NT2/D1 (cell line): ENCODE measurements at places on chromosomes 5 and 9.
A peak's percentile ranks its signal among the peaks of the same experiment; 100 is the strongest.

- no peak for DNase-seq
Observed at GRCh38 chr5:175554296-175554695, 75.9 kb downstream of the SFXN1 start.

- no peak for DNase-seq
Observed at GRCh38 chr5:108339220-108339619, 42.7 kb downstream of the FBXL17 start.

DNA sequence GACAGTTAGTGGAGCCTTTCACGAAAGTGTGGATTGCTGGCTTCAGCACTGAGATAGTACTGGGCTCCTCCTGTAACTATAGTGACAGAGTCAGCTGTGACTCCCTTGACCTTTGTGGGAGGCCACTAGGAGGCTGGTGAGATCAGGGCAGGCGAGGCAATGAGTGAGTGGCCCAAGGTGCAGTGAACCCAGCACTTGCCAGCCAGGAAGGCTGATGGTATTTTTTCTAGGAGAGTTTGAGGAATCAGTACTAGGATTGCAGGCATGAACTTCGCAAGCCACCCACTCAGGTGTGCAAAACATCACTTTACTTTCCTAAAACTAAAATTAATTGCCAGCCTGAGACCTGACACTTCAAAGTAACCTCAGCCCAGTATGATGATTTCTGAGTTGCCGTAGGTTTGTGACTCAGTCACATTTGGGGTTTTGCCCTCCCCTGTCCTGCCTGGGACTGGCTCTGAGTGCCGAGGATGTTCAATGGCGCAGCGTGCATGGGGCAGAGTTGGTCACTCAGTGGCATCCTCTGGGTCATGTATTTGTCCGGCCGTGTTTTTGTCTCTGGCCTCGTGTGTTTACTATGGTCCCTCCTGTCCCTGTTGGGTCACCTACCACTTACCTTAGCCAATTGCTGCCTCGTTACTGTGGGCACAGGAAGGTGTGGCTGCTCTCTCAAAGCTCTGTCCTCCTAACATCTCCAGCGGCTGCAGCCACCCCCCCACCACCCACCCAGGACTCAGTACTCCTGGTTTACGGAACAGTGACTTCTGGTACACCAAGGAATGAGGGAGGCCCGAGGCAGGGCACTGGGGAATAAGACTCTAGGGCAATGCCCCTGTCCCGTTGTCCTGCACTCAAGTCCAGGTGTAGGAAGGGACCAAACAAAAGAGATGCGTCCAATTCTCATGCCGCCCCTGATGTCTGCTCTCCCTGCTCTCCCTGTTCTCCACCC, 67.2 kb downstream of the IL31RA start:
- no peak for DNase-seq

DNA sequence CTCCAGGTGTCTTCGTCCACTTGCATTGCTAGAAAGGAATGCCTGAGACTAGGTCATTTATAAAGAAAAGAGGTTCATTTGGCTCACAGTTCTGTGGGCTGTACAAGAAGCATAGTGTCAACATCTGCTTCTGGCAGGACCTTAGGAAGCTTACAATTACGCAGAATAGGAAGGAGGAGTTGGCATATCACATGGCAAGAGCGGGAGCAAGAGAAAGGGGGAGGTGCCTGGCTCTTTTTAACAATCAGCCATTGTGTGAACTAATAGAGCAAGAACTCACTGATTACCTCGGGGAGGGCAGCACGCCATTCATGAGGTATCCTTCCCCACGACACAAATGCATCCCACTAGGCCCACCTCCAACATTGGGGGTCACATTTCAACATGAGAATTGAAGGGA, 134.4 kb upstream of the EFNA5 start:
- DNase-seq: no peak

- DNase-seq: no peak
Observed at GRCh38 chr5:110896901-110897300, 158.1 kb downstream of the SLC25A46 start.

GRCh38 chr9:13555989-13556500, 276.6 kb upstream of the MPDZ start:
- DNase-seq: no peak

- DNase-seq: no peak
Observed at GRCh38 chr9:14403081-14403480, 89.1 kb upstream of the NFIB start.

- DNase-seq: no peak
Observed at GRCh38 chr9:113645978-113646253, 182.4 kb downstream of the RGS3 start.

- DNase-seq: no peak
Observed at GRCh38 chr5:150137997-150138396, 17.6 kb downstream of the PDGFRB start.

GRCh38 chr5:43637416-43637815, 34.4 kb downstream of the NNT start:
- no peak for DNase-seq

GRCh38 chr5:141050622-141051520, at the start of gene PCDHB1:
Gene PCDHB1, plus strand, starts transcription at chr5:141051374. Its CDS starts 97 bp downstream, at chr5:141051471.
- peak; percentile 15 for DNase-seq

DNA sequence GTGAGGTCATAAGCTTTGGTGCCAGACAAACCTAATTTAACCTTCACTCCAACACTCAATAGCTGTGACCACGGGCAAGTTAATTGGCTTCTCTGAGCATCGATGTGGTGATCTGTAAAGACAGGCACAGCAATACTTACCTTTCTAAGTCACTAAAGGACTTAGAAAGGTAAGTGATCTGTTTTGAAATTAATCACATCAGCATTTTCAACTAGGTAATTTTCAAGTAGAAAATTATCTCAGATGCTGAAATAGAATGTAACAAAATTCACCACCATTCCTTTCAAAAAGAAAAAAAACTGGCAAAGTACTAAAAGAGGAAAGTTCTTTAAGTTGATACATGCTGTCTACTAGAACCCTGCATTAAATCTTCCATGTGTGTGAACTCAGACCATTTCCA, 354.5 kb downstream of the ICE1 start:
- DNase-seq: no peak

DNA sequence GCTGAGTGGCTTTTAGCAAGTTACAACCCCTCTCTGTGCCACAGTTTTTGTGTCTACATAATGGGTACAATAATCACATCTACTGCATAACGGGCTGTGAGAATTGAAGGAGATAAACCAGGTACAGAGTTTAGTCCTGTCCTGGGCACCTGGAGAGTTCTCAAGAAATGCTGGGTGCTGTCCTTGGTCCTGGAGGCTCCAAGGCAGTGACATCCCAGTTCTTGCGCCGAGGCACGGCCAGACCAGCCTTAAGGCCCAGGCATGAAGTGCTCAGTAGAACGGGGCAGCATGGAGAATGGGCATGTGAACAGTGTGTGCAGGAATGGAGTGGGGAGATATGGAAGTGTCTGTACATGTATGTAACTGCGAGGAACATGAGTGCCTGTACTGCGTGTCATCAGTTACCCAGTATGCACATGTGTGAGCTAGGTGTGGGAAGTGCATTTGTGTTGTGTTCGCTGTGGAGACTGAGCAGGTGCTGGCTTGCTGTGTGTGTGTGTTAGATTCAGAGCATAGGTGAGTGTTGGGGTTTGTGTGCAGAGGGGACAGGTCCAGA, 6.3 kb upstream of the UNC5A start:
- peak; percentile 40 for DNase-seq

GRCh38 chr9:111644195-111644772, 13.2 kb downstream of the DNAJC25 start:
- DNase-seq: no peak

GRCh38 chr5:88251048-88251711, 17.5 kb downstream of the TMEM161B start:
- no peak for DNase-seq

- no peak for DNase-seq
Observed at GRCh38 chr5:172486451-172486850, 32.1 kb upstream of the SH3PXD2B start.

DNA sequence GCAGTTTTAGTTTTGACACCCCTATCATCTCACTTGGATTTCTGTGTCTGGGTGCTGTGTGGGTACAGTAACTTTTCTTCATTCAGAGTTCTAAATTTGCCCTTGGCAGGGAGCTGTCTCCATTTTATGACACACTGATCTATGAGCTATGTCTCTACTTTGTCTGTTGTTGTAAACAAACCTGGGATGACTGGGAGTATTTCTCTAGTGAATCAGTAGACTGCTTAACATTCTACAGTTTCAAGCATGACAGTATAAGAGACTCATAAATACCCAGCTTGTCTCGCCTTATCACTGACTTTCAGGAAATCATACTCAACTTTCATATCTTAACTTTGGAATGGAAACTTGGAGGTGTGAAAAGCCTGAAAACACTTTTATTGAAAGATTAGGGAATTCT, 212.1 kb upstream of the NUDT12 start:
- DNase-seq: no peak

DNA sequence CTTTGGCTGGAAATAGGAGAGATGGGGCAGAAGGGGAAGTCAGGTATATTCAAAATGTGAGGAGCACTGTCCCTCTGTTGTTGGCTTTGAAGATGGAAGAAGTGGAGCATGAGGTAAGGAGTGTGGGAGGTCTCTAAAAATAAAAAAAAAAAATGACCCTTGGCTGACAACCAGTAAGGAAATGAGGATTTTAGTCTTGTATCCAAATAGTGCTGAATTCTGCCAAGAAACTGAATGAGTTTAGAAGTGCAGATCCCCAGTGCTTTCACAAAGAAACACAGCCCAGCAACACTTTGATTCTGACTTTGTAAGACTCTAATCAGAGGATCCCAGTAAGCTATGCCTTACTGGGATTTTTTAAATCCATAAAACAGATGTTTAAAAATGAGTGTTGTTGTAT, 367.9 kb downstream of the CYLC2 start:
- DNase-seq: no peak

GRCh38 chr9:27535701-27536118, 6.1 kb upstream of the MOB3B start:
- peak; percentile 22 for DNase-seq

DNA sequence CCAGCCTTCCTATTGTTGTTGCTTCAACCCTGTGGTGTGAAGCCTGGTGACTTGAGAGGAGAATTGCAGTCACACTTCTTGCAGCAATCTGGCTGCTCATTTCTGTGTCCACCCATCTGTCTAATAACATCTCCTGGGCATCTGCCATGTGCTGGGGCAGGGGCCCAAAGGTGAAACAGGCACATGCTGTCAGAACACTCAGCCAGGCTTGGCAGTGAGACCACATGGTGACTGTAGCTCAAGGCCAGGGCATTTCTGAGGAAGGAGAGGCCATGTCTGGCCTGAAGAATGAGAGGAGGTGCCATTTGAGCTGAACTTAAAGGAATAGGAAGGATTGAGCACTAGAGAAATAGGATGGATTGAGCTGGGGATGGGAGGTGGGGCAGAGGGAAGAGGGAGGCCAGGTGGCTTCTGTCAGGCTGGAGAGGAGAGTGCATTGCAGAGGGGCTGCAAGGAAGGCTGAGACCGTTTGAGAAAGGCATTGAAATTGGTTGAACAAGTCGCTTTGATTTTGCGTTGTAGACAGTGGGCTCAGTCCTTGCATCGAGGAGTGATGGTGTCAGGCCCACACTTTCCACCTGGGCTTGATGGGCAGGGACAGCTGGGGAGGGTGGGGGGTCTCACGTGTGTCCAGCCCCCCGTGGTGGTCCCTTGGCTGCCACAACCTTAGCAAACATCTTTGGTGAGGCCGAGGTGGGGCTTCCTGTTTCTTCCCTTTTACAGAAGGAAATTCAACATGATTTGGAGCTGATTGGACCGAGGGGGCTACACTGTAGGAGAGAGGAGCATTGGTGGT, 222.4 kb downstream of the CACNA1B start:
- DNase-seq: no peak

GRCh38 chr5:27437594-27438200, 399.3 kb upstream of the CDH9 start:
- no peak for DNase-seq

DNA sequence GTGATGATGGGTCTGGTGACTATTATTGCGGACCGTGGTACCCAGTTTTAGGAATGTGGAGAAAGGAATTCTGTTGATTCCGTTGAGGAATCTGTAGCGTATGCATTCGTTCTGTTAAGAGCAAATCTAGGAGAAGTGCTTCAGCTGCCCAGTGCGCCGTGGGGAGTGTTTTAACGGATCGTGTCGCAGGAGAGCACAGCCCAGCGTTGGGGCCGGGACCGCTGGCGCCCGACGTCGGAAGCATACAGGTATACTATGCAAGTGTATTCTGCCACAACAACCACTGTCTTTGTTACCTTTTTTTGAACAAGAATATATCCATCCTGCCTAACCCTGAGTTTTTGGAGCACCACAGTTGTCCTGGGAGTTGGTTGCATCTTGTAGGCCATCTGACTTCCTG, 42.7 kb downstream of the TENT4A start:
- no peak for DNase-seq

DNA sequence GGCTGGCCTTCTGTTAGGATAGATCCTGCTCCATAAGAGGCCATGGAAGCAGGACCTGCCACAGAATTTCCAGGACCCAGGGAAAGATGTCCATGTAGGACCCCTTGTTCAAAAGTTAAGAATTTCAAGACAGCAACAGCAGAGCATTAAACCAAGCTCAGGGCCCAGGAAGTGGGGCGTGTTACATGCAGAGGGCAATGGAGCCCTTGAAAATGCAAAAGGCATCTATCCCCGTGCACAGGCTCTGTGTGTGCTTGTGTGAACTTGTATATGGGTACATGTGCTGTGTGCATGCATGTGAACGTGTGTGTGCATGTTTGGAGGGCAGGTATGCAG, 14.4 kb upstream of the NKD2 start:
- DNase-seq: no peak

DNA sequence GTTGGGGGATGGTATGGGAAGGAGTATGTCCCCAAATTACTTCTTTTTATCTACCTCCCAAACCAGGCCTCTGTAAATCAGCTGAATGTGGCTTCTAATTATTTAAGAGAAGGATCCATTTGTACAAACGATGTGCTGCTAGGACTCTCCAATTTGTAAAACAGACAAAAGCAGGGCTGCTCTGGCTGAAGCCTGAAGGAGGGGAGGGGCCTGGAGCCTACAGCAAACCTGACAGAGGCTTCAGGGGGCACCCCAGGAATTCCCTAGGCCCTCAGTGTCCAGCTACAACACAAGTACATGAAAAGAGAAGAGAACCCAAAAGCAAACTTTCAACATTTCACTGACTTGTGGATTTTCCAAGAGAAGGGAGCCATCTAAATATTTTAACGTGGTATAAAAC, 939.4 kb upstream of the DMAC1 start:
- no peak for DNase-seq

DNA sequence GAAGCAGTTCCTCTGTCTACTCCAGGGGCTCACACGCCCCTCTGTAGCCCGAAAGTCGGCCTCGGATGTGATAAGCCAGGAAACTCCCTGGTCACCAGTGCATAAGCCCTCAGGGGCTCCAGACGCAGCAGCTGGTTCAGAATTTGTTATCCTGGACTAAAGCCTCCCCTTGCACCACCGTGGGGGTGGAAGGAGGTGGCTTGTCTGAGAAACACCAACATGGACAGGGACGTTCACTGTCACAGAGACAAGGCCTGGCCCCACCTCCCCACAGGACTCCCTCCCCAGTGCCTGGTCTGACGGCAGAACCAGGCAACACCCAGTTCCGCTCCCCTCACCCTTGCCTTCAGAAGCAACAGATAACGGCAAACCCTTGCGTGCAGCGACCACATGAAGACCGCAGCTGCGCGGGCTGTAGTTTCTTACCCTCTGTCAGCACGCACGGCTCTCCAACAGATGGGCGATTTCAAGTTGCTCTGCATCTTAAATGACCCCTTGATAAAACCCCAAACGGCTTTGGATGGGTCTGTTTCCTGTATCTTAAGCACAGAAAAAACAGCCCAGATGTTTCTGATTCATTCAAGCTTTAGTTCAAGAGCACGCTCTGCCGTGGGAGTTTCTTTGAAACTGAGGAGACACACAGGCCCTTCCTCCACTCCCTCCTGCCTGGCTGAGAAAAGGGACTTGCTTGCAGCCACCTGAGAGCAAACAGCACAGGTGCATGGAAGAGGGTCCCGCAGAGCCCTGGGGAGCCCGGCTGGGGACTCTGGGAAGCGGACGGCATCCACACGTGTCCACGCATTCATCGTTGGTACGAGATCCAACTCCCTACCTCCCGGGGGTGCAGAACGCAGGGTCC, 44.7 kb upstream of the NKD2 start:
- DNase-seq: no peak
